ENCODE measurements at places on chromosomes 2 and 18.

GRCh38 chr2:159168707-159169106 lies 117.8 kb downstream of the WDSUB1 start:
- no peak for DNase-seq

GRCh38 chr2:237445611-237446337 lies 31.8 kb upstream of the COL6A3 start:
- no peak for DNase-seq

GRCh38 chr2:33509908-33510585 lies 33.6 kb downstream of the RASGRP3 start:
- DNase-seq: no peak

DNA sequence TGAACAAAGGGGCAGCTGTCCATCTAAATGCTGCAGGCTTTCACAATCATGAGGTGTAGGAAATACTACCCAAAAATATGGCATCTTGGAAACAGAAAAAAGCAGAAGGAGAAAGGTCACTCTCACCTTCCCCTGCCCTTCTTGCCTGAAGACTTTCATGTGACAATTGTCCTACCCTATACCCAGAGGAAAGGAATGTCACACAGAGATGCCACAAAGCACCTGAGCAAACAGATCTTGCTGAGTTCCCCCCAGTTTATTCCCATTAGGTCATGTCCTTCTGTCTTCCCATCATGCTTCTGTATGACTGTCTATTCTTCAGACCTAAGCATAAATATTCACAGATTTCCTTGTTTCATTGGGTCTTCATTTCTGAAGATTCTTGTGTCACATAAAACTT lies 116.6 kb upstream of the MSH6 start:
- DNase-seq: no peak

DNA sequence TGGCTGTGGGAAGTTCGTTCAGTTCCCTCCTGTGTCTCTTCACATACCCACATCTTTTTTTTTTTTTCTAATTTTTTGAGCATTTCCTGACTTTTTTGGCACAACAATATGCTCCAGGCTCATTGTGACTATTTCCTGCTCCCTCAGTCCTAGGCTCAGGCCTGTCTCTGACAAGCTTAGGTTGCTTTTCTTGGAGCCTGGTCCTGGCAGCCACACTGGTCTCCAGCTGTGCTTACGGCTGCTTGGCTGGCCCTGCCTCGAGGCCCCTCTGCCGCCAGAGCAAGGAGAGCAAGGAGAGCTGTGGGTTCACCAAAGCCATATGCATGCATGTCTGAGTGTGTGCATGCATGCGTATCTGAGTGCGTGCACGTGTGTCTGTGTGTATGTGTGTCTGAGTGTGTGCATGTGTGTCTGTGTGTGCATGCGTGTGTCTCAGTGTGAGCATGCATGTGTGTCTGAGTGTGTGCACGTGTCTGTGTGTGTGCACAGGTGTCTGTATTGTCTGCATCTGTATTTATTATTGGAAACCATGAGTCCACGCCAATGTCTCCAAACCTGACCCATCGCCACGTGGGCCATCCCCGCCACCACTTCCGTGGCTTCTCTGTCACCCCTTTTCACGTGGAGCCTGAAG lies 766.1 kb upstream of the SALL3 start:
- DNase-seq: no peak

- DNase-seq: no peak
Observed at GRCh38 chr2:19687017-19687659, 214.6 kb downstream of the TTC32 start.

Data from CD4-positive, alpha-beta T cell treated with Interleukin-6 for 4 hours (primary cell).